ENCODE measurements at places on chromosomes 3 and 15.

GRCh38 chr3:184005941-184006507 is 11.7 kb downstream of the ABCC5 start:
- DNase-seq = no peak

- no peak for DNase-seq
Observed at GRCh38 chr15:94206463-94207167, 24.7 kb upstream of the MCTP2 start.

DNA sequence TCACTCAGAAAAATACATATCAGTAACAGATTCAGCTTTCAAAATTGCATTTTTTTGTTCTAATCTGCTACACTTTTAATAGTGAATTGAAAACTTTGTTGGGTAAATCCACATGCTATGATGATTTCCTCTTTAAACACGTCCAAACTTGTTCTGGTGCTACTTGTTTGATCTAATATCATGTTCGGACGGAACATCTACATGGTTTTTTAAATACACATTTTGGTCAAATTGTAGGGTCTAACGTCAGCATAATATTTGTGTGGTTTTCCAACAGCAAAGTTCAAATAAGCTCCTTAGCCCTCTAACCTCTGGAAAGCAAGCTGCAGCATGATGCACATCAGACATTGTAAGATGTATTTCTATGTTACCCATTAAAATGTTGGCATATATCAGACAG is 98.5 kb upstream of the OSTN start:
- no peak for DNase-seq

DNA sequence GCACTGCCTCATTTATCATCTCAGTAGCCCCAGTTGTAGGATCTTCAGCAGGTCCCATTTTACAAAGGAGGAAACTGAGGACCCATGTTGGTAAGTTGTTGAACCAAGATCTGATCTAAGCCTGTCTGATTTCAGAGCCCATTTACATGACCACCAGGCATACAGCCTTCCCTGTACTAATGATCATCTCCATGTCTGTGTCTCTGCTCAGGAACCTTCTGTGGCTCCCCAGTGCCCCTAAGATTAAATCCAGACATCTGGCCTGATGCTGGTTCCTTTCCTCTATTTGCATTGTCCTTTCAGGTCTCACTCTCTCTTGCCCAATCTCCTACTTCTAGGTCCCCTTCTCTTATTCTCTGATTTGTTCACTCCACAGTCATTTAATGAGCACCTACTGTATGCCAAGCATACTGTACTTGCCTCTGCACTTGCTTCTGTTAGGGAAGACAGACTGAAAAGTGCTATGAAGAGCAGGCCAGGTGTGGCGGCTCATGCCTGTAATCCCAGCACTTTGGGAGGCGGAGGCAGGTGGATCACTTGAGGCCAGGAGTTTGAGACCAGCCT is 32.4 kb downstream of the ATP2B2 start:
- no peak for DNase-seq

GRCh38 chr15:79981831-79982455 is 10.9 kb upstream of the BCL2A1 start:
- DNase-seq = no peak

DNA sequence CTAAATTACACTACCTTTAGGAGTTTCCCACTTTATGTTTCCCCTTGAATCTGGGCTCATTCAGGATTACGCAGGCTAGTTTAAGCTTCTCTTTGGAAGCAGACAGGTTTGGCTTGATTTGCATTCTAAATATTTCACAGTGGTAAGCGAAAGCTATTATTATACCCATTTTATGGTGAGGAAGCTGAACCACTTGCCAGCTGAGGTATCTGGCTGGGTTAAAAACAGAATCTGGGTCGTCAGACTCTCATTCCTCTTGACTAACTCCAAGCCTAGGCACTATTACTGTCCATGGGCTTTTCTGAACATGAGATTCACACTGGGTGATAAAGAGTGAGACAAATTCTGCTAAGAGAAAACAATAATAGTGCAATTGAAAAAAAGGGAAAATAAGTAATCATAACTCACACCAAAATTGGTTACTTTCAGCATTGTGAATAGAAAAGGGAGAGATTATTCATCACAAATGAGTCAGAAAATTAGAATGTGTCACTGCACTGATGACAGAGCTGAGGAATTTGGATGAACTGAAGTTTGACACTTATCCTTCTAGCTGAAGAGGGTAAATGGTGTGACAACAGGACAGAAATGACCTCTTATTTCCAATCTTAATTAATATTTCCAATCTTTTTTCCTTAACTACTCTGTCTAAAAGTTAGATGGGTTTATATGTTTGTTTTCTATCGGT is 211.3 kb downstream of the TIGIT start:
- no peak for DNase-seq

DNA sequence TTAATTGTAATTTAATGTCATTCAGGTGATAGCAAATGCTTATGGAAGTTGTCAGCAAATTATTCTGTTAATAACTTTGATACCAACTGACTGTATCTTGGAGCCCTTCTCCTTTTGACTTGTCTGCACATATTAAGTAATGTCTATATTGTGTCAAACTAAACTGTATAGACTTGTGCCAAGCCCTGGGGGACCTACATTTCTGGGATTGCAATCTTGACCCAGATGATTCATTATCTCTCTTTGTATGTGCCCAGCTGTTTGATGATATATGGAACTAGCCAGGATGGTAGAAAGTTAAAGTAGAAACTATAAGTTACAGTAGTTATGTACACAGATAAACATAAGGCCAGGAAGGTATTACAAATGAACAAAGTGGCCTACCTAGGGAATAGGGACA is 402.8 kb upstream of the RARB start:
- no peak for DNase-seq

GRCh38 chr15:88020806-88021205 is 235.7 kb downstream of the NTRK3 start:
- DNase-seq = no peak

All from effector memory CD4-positive, alpha-beta T cell (primary cell).